ENCODE measurements at places on chromosomes 16 and 17.
A peak's percentile ranks its signal among the peaks of the same experiment; 100 is the strongest.

DNA sequence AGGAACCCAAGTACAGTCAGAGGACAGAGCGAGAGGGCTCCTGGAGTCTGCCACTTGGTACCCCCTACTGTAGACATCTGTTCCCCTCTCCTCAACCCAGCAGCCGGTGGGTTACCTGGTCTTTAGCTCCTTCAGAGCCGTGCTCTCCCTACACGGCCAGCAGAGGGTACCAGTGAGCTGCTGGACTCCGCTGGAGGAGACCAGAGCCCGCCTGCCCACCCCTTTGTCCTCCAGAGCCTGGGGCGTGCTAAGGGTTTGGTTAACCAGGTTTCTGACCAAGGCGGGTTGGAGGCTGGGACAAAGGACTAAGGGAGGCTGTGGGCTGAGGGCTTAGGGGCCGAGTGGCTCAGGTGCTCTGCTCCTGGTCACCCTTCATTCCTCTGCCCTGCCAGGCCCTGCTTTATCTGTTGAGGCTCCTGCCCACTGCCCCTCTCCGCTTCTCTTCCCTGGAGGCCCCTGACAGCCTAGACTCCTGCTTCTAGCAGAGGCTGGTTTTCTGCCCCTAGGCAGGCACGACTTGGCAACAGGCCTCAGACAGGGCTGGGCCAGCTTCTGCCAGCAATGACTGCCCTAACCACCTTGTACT, 2.7 kb upstream of the HSD11B2 start:
- peak; percentile 67 for DNase-seq

- DNase-seq = peak; percentile 67
Measured at GRCh38 chr17:4420692-4421131, 13.0 kb upstream of the SPNS3 start.

- peak; percentile 72 for DNase-seq
Measured at GRCh38 chr17:17947966-17948365, 24.2 kb downstream of the TOM1L2 start.

GRCh38 chr17:65057531-65058090, 1.1 kb upstream of the GNA13 start:
- no peak for DNase-seq

DNA sequence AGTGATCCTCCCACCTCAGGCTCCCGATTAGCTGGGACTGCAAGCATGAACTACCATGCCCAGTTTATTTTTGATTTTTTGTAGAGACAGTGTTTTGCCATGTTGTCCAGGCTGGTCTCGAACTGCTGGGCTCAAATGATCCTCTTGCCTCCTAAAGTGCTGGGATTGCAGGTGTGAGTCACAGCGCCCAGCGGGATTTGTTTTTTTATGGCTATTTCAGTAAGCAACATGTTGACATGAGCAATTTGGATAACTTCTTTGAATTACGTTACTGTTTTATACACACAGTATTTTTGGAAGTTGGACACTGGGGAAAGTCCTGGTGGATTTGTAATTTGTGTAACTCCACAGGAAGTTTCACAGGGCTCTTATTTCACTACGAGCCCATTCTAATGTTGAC, 18.5 kb upstream of the RHOT1 start:
- peak; percentile 39 for DNase-seq

DNA sequence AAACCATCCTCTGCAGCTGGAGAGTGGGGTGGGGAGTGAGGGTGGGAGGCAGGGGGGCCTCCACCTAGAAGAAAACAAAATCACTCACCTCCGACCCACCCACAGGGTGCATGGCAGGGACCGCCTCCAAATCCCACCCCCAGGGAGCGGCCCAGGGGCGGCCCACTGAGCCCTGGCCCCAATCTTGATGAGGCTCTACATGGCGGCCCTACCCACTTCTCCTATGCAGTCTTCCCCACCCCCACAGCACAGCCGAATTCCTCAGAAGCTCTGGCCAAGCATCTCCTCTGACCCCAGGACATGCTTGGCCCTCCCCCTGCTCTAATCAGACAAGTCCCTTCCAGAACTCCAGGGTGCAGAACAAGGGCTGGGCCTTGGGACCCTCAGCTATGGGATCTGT, 18.2 kb upstream of the FASN start:
- DNase-seq = no peak

GRCh38 chr17:63279498-63280230, 166.4 kb downstream of the CYB561 start:
- peak; percentile 85 for DNase-seq

DNA sequence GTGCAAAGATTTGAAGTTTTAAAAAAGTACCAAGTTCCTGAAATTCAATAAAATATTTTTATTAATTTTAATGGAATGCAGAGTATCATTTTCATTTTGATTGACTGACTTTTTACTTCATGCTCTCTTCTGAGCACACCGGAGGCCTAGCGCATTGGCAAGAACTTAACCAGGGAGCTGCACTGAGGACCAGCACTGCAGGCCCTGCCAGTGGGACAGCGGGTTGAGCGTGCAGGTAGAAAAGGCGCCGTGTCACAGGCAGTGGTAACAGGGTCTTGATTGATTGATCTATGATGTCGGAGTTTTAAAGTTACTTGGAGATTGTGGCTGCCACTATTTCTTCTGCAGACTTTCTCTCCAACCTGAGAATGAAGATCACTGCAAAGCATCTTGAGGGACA, 43.7 kb downstream of the WDR45B start:
- no peak for DNase-seq

- DNase-seq = no peak
Measured at GRCh38 chr17:1762233-1762900, 507 bp downstream of the SERPINF1 start.

DNA sequence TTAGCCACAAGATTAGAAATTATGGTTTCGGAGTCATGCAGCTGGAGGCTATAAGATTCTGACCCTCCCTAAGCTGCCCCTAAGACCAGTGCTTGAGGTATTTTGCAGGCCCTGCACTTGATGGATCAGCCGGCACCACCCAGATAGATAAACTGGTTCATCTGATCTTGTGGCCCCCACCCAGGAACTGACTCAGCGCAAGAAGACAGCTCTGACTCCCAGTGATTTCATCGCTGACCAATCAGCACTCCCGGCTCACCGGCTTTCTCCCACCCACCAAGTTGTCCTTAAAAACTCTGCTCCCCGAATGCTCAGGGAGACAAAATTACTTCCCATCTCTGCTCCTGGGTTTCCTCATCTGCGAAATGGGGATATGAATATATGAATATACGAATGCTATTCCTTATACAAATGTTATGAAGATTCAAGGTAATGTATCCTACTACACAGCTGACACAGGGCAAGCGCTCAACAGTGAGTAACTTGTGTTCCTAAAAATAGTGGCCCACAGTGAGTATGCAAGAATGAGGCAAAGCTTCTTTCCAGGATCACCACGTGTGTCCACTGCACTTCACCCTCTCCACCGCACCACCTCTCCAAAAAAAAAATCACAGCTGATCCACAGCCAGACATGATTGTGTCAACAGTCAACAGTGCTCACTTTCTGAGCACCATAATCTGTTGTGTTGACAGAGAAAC, 33.3 kb upstream of the C16orf82 start:
- no peak for DNase-seq

- DNase-seq = no peak
Measured at GRCh38 chr16:27239906-27240655, 28.5 kb downstream of the NSMCE1 start.

DNA sequence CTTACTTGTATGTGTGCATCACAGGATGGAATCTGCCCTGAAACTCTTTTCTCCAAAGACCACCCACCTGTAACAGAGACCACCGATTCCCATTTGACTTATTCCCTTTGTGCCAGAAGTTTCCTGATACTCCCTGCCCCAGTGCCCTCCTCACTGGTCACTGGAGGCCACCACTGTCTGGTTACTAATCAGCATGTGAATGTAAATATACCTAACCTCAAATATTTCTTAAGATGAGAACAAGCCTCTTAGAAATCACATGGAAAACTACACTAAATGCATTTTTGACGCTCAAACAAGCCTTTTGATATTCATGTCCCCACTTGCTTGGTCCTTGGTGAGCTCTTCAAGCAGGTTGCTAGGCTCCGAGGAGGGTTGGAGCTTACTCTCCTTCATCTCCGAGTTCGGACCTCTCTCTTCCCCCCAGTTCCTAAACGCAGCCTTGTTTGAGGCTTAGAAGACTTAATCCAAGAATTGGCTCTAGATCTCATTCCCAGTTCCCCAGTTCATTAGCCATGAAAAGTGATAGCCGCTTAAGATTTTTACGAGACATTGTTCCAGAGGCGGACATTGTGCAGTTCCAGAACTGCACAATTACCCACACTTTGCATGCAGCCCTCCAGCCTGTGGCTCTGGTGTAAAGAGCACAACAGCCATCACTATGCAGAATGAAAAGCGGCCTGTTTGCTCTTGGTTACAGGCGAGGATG, 579.2 kb upstream of the PSMD7 start:
- no peak for DNase-seq

- peak; percentile 40 for DNase-seq
Measured at GRCh38 chr17:69523244-69523861, 108.9 kb downstream of the MAP2K6 start.

- DNase-seq = no peak
Measured at GRCh38 chr17:59464246-59464645, 101.2 kb upstream of the DHX40 start.

- DNase-seq = peak; percentile 42
Measured at GRCh38 chr17:32960815-32961214, 30.8 kb upstream of the SPACA3 start.

DNA sequence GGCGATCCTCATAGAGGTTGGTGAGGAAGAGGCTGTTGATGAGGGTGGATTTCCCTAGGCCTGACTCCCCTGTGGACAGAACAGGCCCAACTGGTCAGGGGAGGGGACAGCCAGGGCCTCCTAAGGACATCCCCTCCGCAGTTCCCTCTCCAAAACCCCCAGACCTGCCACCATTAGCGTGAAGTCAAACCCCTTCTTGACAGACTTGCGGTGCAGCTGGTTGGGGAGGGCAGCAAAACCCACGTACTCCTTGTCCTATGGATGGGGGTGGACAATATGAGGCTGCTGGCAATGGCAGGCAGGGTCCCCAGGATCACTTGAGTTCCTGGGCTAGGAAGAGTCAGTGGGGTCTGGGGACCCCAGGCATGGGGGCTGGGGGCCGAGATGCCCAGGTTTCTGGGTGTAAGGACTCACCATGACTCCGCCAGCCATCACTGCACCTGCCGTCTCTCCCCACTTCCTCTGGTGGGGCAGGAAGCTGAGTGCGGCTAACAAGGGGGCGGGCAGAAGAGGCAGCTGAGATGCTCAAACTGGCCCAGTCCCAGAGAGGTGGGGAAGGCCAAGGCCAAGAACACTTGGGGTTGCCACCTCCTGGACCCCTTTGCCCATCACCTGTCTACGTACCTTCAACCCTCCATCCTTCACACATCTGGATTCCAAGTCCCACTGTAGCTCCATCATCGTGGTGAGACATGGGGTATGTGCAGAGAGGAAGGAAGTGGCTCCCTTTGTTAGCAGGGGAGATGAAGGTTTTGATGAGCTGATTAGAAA, at the start of gene SEPTIN1:
Gene SEPTIN1 (minus strand): TSS at position 451 of the 771 bp plus-strand sequence. CDS start 19 bp downstream, at position 432.
- no peak for DNase-seq

GRCh38 chr17:64155751-64156544, 26.0 kb upstream of the ERN1 start:
- DNase-seq = peak; percentile 40

- no peak for DNase-seq
Measured at GRCh38 chr16:86787538-86787937, 209.2 kb downstream of the FOXL1 start.

GRCh38 chr16:76607317-76607716, 330.1 kb downstream of the CNTNAP4 start:
- DNase-seq = no peak

- DNase-seq = peak; percentile 69
Measured at GRCh38 chr17:7004398-7005253, 7.8 kb upstream of the RNASEK start.

DNA sequence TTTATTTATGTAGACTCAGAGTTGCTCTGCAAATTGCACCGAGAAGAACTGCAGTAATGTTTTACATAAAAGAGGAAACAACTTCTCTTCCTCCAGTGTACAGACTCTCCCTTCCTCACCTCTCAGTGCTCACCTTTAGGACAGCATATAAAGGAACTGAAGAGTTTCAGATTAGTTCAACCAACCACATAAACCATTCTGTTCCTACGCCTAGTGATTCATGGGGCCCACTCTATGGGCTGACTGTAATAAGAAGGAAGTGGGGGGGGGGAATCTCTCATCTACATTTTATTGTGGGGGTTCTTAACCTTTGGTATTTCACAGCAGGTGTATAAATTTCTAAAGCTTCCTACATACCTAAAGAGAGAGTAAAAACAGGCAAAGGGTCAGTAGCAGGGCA, 18.3 kb downstream of the ZSWIM7 start:
- no peak for DNase-seq

GRCh38 chr17:44529864-44530263, 26.7 kb upstream of the GPATCH8 start:
- DNase-seq = no peak

DNA sequence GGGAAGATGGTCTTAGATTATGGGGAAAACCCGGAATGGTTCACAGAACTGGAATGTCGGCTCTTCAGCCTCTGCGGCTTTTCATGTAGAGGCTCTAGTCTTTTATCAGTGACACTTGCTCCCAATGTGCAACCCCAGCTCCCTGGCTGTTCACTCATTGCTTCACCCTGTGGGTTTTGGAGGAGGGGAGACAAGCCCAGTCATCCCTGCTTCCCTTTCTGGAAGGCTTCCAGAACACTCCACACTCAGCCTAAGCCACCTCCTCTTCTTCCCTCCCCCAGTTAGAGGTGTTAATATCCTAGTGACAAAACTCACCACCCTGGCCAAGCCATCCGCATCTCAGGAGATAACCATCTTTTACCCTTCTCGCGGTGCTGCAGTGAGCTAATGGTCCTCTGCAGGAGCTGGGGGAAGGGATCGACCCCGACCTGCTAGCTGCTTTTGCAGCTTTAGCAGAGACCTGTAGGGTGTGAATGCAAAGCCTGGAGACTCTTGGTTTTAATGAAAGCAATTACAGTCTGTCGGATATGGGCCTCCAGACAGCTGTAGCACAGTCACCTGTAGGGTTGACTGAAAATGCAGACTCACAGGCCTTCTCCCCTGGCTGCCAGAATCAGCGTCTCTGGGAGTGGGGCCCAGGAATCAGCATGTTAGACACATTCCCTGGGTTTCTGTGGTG, 24.3 kb upstream of the LASP1NB start:
- DNase-seq = peak; percentile 99

- DNase-seq = peak; percentile 12
Measured at GRCh38 chr16:88662222-88662842, 559 bp downstream of the MVD start.

GRCh38 chr16:19715566-19715965, 2.5 kb downstream of the KNOP1 start:
- no peak for DNase-seq

DNA sequence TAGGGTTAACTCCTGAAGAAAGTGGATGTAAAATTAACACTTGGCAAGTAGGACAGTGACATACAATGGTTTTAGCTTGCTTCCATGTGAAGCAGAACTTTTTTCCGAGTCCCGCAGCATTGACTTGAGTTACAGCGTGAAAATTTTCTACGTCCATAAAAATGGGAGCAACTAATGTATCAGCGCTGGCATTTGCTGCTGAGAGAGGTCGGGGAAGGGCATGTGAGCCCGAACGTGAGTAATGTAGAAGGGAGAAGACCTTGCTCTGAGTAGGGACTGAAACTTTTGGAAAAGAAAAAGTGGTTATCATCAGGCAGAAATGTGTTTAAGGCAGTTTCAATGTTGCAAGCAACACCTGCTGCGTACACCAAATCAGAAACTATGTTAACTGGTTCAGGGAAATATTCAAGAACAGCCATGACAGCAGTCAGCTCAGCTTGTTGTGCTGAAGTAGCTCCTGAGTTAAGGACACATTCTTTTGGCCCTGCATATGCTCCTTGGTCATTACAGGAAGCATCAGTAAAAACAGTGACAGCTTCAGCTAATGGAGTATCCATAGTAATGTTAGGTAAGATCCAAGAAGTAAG, 70.9 kb upstream of the ARL4D start:
- DNase-seq = no peak

Data from EH (cell line).